Bronchial epithelial cell (primary cell): ENCODE measurements at places on chromosomes 12 and 14.

- no peak for DNase-seq
Observed at GRCh38 chr12:716506-716905, 35.9 kb upstream of the WNK1 start.

- no peak for DNase-seq
Observed at GRCh38 chr12:75374971-75375370, 15.9 kb upstream of the GLIPR1L2 start.

GRCh38 chr14:54567224-54567638 lies 303 bp downstream of the SAMD4A start:
- DNase-seq: no peak

DNA sequence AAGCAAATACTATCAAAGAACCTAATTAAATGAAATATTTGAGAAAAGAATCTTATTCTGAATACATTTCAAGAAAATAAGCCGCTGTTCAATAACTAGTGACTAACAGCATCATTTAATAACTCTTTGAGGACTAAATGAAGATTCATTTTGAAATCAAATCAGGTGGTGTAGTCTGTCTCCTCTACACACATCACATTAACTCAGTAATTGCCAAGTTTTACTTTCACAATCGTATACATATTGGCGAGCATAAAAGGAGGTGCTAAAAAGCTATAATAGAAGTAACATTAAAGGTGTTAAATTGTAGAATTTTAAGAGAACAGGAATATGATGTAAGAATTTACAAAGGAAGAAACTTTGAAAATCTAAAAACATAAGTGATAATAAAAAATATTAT lies 185.1 kb downstream of the MDGA2 start:
- no peak for DNase-seq

DNA sequence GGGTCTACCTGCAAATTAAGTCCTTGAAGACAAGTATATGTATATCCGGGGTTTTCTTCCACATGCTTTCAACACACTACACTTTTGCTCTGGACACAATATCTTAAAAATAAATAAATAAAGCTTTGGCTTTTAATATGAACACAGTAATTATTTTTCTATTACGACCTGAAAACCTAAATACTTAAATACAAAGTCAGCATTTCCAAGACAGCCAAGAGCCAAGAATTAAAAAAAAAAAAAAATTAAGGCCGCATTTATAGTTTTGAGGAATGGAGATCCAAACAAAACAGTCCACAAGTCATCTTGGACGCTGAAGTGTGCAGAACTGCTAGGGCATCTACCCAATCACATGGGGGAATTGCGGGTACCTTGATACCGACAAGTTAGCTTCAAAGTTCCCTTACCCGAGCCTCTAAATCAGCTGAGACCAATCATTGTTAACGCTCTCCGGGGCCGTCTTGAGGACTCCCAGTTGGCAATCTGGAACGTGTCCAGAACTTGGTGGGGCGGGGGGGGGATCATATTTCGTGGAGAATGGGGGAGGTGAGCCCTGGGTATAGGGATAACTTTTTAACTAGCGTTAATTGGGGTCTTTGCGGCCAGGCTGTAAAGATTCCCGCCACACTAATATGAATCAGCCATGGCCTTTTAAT lies 731 bp upstream of the PCNX4 start:
- peak; percentile 51 for DNase-seq

- no peak for DNase-seq
Observed at GRCh38 chr12:121326996-121327674, 25.1 kb downstream of the ANAPC5 start.

GRCh38 chr12:117518594-117519270 lies 157.3 kb upstream of the NOS1 start:
- no peak for DNase-seq
